ENCODE measurements at places on chromosomes 7 and 10.

GRCh38 chr10:119511828-119512515 is 30.5 kb downstream of the RGS10 start:
- DNase-seq, result no peak

DNA sequence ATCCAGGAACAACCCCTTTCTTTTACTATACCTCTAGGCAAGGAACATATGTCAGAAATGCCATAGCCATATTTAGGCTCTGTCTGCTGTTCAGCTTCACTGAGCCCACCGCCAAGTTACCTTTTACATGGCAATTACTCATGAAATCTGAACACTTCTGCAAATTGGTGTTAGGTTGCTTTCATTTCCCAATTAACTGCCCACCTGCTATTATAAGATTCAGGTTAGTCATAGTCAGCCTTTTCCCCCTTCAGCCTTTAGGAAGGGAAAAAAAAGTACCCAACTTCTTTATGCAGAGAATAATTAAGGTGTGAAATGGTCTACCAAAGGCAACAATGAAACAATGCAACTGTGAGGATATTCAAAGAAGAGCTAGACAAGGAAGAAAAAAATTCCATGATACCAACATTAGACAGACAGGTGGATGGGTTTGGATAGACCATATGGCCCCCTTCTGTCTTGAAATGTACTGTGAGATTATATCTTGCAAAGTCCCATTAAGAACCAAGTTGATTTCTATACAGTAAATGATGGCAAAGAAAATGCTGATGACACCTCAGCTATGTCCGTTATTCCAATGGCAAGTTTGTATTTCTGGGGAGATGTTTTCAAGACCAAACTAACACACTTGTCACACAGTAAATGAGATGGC is 442.1 kb upstream of the NRP1 start:
- no peak for DNase-seq

GRCh38 chr7:28627263-28627653 is 214.9 kb downstream of the CREB5 start:
- DNase-seq, result no peak

DNA sequence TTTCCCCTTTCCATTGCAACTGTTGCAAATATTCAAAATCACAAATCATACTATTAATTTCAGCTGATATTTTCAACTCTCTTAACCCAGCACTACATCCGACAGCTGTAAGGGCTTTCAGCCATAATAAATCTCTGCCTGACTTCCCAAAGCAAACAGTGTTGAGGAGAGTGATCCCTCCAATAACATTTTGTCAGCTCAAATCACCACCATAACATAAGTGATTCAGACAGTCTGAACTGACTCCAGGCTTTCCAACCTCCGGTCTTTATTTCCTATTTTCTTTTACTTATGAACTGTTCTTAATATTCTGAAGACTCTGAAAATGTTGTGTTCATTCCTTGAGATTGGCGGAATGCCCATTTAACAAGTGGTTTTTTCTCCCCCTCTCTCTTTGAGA is 1085.9 kb downstream of the GATA3 start:
- DNase-seq, result no peak

- no peak for DNase-seq
Observed at GRCh38 chr7:143487566-143487965, 9.9 kb downstream of the TAS2R41 start.

GRCh38 chr7:156019308-156019707 is 207.0 kb upstream of the SHH start:
- no peak for DNase-seq

GRCh38 chr10:111281516-111281915 is 204.7 kb downstream of the ADRA2A start:
- DNase-seq, result no peak

DNA sequence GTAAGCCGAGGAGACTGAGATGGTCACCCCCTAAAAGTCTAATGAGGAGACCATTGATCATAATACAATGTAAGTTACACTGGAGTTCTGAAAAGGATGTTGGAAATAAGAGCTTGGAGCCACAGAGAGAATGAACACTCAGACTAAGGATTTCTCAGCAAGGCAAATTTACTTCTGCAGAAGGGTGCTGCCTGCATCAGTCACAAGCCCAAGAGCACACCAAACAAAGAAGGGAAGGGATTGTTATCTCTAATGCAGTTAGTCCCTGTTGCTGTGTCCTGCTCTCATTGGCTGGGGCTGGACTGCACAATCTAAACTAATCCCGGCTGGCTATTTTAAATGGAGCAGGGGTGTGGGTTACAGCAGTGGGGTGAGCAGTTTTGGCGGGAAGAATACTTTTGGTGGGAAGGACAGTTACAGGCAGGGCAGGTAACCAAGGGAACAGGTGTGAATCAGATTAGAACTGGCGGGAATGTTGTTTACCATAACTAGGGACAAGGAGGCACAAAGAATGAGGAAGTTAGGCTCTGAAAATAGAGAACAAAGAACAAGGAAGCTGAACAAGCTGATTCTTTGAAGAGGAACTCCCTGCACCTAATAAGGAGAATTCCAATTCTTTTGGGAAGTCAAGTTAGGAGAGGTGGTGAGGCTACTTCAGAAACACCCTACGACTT is 30.3 kb upstream of the TRIM24 start:
- no peak for DNase-seq

GRCh38 chr10:49830016-49830415 is 67.9 kb upstream of the OGDHL start:
- DNase-seq, result no peak

DNA sequence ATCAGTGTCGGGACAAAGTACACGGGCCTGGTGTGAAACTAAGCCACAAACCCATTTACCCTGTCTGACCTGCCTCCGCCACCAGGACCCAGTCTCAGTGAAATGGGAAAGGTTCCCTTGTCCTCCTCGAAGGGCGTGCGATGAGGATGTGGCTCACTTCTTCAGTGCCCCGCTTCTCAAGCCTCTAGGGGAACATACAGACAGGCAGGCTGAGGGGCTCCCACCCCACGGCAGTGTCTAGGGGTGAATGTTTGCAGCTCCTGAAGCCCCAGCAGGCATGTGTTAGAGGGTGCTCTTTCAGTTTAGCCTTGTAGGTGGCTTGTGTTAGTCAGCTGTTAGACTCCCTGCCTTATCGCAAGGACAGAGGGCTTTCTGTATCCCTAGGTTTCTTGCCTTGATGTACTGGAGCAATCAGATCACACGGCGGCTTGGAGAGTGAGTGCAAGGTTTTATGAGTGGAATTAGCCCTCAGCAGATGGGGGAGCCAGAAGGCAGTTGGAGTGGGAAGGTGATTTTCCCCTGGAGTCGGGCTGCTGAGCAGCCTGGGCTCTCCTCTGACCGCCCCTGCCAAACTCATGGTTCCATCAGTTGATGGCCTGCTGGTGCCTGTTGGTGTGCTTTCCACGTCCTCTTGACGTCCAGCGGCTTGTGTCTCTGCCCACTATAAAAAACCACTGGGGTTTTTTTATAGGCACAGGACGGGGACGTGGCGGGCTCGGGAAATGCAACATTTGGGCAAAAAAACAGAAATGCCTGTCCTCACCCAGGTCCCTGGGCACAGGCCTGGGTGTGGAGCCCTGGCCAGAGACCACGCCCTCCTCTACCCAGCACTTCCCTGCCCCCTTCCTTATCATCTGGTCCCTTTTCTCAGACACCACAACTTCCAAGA is 759 bp downstream of the NUDT1 start:
- DNase-seq, result peak; percentile 74

- DNase-seq, result no peak
Observed at GRCh38 chr7:142799437-142799835, 28.7 kb downstream of the PRSS2 start.

DNA sequence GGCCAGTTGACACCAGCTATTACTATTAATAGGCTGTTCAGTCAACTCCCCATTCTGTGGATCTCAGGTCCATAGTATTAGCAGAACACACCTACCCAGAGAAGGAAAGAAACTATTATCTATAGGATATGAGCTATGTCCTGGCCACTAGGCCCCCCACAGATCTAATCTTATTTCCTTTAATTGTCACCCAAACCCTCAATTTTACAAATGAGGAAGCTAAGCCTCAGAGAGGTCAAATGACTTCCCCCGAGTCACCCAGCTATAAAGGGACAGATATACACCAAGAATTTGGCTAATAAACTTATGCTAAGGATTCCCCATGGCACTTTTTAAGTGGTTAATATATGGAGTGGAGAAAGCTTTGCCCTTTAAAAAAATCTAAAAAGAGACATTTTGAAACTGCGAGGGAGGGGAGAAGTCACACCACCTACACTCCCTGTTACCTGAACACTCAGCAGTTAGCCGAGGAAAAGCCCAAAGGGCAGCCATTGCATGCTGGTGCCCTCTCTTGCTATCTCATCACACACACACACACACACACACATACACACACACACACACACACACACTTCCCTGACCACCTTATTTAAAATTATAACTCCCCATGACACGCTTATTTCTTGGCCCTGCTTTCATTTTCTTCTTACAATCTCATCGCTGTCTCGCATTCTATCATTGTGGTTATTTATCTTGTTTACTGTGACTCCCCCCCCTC is 157.0 kb upstream of the ADO start:
- DNase-seq, result no peak

DNA sequence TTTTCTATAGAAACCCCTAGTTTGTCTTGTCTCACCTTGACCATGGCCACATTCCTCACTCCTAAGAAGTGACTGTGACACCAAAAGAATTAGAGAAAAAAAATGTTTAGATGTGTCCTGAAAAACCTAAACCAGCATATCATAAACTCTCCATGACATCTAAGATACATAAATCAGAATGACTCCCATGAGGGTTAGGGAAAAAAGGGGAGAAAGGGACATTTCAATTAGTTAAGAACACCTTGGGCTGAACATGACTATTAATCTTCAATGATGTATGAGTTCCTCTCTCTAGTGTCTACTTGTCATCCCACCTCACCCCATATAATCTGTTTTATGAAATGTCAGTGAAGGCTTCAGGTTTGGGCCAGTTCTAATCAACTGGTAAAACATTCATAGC is 31.1 kb downstream of the KDM7A start:
- no peak for DNase-seq

DNA sequence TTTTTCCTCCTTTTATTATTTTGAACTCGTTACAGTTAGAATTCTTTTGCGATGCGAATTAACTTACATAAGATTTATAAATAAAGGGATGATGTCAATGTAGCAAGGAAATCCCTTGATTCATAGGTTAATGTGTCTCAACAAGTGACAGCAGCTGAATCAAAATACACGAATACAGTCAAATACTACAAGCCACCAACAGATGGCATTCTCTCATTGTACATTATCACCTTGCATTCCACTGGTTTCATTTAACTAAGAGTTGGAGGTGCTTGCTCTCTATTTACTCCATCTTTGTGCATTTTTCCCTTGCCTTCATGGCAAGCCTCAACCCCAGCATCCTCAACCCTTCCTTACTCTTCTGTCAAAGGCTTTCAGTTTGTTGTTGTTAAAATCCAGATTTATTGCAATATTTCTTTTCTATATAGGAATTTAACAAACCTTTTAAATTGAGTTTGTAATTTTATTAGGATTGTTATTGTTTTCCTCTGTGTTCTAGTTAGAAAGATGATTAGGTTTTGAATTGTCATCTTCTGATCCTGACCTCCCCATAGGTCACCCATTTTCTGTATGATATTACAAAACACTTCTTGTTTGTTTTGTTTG is 78.3 kb downstream of the SLC25A40 start:
- DNase-seq, result no peak

GRCh38 chr10:15370856-15371701 is at the start of gene FAM171A1:
Gene FAM171A1 (minus strand): TSS chr10:15371289. CDS start chr10:15371052, 237 bp downstream.
- peak; percentile 62 for DNase-seq

- DNase-seq, result no peak
Observed at GRCh38 chr7:111887734-111888133, 318.5 kb downstream of the DOCK4 start.

DNA sequence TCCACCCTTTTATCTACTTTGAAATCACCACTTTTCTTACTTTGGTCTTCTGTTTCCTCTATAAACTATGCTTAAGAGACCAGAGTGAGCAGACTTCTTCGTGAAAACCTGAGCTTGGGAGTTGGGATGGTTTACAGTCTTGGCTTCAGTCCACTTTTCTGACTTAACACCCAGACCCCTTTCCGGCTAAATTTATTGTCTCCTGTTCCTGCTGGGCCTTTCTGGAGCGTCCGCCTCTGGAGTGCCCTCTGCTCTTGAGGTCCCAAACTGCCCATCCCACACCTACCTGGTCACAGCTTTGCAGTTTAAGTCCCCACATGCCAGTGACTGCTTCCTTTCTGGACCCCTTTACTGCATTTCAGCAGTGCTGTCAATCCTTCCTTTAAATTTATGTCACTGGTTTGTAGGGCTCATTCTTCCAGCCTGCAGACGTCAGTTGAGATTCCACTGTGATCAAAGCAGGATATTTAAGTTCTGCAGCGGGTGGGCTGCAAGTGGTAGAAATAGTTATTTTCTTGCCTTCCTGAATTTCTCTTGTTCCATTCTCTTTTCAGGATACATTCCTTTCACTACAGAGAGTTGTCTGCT is 80.3 kb downstream of the KAT6B start:
- no peak for DNase-seq

- DNase-seq, result no peak
Observed at GRCh38 chr7:6417408-6417807, 30.3 kb downstream of the DAGLB start.

DNA sequence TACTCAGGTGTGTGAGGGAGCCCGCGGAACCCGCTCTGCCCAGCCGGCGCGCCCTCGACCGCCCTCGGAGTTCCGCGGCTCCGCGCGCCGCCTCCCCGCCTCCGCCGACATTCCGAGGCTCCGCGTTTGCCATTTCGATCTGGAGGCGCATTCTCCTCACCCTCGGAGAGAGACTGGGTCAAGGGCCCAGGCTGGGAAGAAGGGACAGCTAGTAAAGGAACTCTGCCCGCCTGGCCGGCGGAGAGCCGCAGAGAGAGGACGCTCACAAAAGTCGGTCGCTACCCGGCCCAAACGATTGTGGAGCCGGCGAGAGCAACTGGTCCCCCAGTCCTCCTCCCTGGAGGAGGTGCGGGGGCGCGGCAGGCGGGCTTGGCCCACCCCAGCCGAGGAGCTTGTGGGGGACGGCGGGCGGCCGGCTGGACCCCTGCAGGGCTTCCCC is 74.5 kb upstream of the LEP start:
- no peak for DNase-seq

DNA sequence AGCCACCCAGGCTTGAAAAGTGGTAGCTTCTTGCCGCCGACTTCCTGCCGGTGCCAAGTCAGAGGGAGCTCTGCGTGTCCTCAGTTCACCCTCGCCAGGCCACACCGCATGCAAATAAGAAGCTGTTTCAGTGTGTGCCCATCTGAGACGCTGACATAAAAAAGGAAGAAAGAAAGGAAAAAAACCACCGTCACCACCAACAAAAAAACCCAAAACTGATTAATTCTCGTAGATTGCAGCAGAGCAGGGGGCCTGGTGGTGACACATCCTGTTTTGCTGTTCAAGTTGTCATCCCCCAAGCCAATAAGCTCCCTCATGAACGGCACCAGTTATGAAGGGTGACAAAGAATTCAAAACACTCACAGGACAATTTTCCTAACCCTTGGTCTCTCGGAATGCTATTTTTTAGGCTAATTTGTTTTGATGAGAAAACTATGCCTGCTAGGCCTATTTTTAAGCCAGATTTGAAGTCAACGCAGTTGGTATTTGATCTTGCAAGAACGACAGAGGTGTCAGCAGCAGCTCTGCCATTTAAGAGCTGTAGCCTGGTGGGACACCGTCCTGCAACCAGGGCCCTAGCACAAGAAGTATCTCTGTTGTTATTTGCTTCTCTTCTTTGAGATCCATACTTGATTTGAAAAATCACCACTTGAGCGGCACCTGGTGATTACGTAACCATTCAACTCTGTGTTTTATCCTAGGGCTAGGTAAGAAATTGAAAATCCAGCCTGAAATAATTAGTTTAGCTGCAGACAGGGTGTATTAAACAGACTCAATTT is 145.6 kb downstream of the PFKFB3 start:
- peak; percentile 83 for DNase-seq

- DNase-seq, result no peak
Observed at GRCh38 chr10:110870823-110871297, 868 bp upstream of the PDCD4 start.
